ENCODE measurements at places on chromosomes 7 and 10.

DNA sequence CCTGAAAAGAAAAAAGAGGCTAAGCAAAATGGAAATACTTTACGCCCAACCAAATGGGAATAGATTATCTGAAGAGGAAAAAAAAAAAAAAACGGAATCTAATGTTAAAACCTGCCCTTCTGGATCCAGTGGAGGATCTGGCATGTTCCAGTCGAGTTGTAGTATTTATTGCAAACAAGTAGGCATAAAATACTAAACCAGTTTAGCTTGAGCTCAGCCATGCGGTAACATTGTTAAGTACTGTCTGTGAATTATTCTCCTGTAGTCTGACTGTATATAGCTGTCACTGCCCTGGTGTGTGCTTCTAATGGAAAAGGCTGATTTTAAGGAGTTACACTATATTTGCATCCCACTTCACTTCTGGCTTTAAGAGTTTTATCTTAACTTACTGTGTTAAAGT is 40.3 kb downstream of the CELF2 start:
- no peak for DNase-seq

DNA sequence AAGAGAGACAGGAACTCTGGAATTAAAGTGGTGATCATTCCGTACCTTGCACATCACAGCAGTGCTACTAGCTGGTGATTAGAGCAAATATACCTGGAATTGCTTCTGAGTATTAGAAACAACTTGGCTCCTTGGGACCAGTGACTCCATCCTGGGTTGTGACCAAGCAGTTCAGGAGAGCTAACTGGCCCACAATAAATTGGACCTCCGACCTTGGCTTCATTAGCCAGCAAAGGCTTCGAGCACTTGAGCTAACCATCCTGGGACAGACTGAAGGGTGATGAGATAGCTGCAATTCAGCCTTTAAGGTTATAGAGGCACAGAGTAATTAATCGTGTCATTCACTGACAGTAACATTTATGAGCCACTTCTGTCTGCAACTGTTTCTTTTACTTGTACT is 287.8 kb downstream of the INHBA start:
- DNase-seq, result no peak

- peak; percentile 3 for DNase-seq
These were observed 192.6 kb upstream of the CCDC6 start for GRCh38 chr10:60098677-60099601.

DNA sequence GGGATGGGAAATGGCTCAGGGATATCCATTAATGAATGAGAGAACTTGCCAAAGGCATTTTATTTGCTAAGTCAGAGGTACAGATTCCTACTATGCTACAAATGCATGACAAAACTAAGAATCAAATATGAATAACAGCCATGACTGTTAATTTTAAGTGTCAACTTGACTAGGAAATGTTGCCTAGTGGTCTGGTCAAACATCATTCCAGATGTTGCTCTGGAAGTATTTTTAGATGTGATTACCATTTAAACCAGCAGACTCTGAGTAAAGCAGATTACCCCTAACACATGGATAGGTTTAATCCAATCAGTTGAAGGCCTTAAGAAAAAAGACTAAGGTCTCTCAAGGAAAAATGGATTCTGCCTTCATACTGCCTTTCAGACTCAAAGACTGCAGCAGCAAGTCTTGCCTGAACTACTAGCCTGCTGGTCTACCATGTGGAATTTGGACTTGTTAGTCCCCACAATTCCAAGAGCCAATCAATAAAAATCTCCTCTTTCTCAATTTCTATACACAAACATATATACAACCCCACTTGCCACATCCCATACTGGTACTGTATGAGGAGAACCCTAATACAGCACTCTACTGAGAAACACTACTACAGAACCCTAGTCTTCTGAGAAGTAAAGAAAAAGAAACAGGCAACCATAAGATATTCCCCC is 119.1 kb downstream of the NRBF2 start:
- DNase-seq, result no peak

DNA sequence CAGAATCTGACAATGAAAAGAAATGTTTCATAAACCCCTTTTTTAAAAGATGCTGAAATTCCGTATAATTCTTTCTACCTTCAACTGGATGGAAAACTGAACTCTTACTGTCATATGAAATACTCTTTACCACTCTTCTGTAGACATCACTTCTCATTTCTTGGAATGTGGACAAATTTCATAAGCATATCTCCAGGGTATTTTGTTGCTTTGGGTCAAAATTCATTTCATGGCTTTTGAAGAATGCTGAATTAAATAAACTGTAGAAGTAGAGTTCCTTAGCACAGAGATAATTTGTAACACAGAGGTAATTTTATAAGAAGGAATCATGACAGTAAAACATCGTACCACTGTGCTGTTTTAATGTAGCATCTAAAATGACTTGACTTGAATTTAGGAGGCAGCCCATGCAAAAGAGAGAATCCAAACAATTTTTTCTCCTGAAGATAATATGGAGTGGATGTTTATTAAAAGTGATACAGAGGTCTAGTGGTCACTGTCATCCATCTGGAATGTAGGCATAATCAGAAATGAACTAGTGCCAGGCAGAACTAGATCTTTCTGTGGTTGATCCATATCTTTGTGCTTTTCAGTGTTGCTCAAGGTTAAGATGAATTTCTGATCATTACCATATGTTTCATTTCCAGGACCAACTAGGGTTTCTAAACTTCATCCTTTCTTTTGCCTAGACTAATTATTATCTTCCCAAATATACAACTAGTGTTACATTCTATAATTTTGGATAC is 492.0 kb downstream of the KIF20B start:
- DNase-seq, result no peak

GRCh38 chr7:125098377-125098970 is 168.8 kb upstream of the POT1 start:
- DNase-seq, result no peak

GRCh38 chr10:75513292-75513885 is 82.0 kb downstream of the LRMDA start:
- peak; percentile 26 for DNase-seq

DNA sequence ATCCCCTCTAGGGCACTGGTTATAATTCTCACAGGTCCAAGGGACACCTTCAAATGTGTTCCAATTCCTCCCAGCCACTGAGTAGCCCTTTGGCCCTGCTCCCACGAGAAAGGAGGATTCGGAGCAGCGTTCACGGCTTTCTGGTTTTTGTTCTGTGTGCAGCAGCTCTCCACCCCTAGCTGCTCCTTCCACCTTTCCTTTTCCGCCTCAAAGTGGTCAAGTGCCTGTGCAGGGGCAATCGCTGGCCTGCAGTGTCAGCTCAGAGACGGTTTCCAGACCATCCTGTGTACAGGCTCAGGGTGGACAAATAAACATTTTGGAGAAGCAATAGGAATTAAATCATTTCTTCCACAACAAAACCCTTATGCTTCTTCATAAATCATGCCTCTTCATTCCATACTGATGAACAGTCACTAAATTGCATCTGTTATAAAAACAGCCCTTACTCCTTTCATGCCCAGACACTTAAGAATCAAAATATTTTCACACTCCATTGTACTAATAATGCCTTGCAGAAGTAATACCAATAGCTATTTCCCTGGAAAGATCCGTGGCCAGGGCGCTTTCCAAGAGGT is 1.1 kb downstream of the KIAA1549 start:
- DNase-seq, result no peak

GRCh38 chr10:127153181-127153580 is 43.2 kb downstream of the INSYN2A start:
- no peak for DNase-seq

- peak; percentile 56 for DNase-seq
These were observed 964 bp downstream of the FRMD4A start for GRCh38 chr10:14329746-14330173.

DNA sequence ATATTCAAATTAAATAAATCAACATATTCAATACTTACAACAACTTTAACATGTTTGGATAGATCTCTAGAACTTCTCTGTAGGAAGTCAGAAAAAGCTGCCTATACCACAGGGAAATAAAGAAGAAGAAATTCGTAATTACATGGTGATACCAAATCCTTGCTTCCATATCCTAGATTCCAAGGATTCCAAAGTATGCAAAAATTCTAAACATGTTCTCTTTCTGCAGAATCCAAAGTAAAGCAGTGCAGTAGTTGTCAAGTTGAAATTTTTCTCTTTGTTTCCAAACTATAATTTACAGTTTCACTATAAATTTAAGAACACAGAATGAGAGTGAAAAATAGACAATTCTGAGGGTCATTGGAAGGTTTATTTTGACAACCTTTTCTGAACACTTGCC is 233.7 kb upstream of the PTN start:
- no peak for DNase-seq

- DNase-seq, result no peak
These were observed 1.8 kb downstream of the GPC2 start for GRCh38 chr7:100175296-100175935.

GRCh38 chr7:71868797-71869196 is 543.3 kb downstream of the CALN1 start:
- DNase-seq, result no peak

GRCh38 chr7:149879271-149879743 is 5.5 kb downstream of the ATP6V0E2 start:
- no peak for DNase-seq

GRCh38 chr7:33477719-33478480 is 348.5 kb downstream of the BBS9 start:
- DNase-seq, result no peak

- no peak for DNase-seq
These were observed 21.0 kb downstream of the ZCCHC24 start for GRCh38 chr10:79424221-79425073.

- DNase-seq, result no peak
These were observed 43.0 kb upstream of the SHTN1 start for GRCh38 chr10:117047947-117048346.

DNA sequence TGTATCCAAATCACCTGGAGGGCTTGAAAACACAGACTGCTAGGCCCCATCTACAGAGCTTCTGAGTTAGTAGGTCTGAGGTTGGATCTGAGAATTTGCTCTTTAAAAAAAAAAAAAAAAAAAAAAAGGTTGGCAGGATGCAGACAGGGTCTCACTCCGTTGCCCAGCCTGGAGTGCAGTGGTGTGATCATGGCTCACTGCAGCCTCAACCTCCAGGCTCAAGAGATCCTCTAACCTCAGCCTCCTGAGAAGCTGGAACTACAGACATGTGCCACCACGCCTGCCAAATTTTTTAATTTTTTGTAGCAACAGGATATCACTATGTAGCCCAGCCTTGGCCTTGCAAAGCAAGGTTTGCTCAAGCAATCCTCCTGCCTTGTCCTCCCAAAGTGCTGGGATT is 8.0 kb downstream of the GDI2 start:
- DNase-seq, result no peak

GRCh38 chr7:71459132-71459531 is 327.2 kb downstream of the GALNT17 start:
- no peak for DNase-seq

- DNase-seq, result no peak
These were observed 36.8 kb downstream of the JCAD start for GRCh38 chr10:30022590-30022989.

DNA sequence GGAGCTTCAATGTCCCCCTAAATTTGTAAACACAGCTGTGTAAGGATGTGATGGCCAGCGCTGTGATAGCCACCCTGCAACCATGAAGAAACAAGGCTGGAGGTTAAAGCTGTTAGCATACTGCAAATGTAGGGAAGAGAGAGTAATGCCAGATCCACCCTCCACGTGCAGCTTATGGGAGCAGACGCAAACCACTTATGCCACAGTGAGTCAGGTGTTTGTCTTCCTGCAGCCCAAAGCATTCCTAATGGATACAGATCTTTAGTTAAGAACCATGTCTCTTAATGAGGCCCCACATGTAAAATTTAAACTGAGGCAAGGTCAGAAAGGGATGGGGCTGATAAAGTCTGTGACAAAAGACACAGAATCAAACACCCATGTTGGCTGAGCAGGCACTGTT is 13.6 kb upstream of the MYL7 start:
- no peak for DNase-seq

- DNase-seq, result no peak
These were observed 165.7 kb downstream of the PARD3 start for GRCh38 chr10:34649385-34649784.

GRCh38 chr7:70294211-70294911 is 696.1 kb downstream of the AUTS2 start:
- DNase-seq, result peak; percentile 34

- peak; percentile 83 for DNase-seq
These were observed 49.5 kb upstream of the ZPBP start for GRCh38 chr7:50142425-50143017.

GRCh38 chr7:41880107-41880506 is 177.2 kb upstream of the INHBA start:
- DNase-seq, result no peak

- no peak for DNase-seq
These were observed 32.6 kb downstream of the LHPP start for GRCh38 chr10:124494046-124494807.

- no peak for DNase-seq
These were observed 25.6 kb downstream of the TM9SF3 start for GRCh38 chr10:96560966-96561887.

DNA sequence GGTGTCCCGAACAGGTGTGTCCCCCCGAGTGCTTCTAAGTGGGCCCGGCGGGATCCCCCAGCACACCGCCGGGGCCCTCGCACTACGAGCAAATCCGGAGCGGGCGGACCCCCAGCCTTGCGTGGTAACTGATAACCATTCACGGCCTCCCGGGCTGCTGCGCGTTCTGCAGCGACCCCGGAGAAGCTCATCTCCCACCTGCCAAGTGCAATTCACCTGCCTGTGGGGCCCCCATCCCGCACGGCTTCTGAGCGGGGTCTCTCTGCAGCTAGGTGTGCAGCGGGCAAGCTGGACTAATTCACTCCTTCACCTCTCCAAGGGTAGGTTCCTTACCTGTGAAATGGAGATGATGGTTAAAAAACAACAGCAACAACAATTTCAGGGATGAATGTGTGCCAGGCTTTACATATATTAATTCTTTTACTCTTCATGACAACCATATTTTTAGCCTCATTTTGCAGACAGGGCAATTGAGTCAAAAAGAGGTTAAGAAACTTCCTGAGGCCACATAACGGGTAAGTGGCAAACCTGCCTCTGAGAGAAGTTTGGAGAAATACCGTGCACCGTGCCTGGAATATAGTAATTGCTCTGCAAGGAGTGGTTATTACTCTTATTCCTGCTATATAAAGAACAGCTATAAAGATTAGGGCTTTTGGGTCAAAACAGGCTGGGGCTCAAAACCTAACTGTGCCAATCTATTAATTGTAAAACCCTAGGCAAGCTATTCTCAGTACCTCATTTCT is 652 bp upstream of the PODXL start:
- peak; percentile 63 for DNase-seq

- no peak for DNase-seq
These were observed 313.8 kb downstream of the FRMD4A start for GRCh38 chr10:14016931-14017333.

- no peak for DNase-seq
These were observed 45.7 kb downstream of the LYZL2 start for GRCh38 chr10:30583778-30584415.

GRCh38 chr7:154929006-154929726 is 73.8 kb downstream of the PAXIP1 start:
- DNase-seq, result no peak

GRCh38 chr10:30781670-30782121 is 152.1 kb upstream of the LYZL2 start:
- DNase-seq, result peak; percentile 91
